ENCODE measurements at places on chromosomes 12 and 14.
A peak's percentile ranks its signal among the peaks of the same experiment; 100 is the strongest.

DNA sequence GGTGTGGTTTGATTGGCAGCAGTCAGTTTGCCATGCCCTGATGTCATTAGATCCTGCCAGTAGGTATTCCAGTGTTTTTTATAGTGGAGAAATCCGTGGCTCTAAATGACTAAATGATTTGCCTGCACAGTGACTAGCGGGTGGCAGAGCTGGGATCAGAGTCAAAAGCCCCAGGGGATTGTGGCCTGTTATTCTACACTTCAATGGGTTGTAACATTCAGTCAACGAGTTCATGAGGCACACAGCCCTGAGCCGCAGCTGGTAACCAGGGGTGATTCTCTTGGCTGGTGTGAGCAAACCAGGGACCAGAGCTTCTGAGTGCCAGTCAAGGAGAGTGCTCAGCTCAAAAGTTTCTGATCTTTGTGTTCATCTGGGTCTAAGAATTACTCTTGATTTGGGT, 1.8 kb downstream of the MYH6 start:
- no peak for DNase-seq

- no peak for DNase-seq
Measured at GRCh38 chr14:66143387-66144112, 342.6 kb upstream of the CCDC196 start.

- DNase-seq: no peak
Measured at GRCh38 chr14:103692159-103692558, 23.1 kb downstream of the XRCC3 start.

- peak; percentile 10 for DNase-seq
Measured at GRCh38 chr12:108730365-108731104, 783 bp downstream of the CORO1C start.

GRCh38 chr12:100266585-100266834, 369 bp downstream of the DEPDC4 start:
- DNase-seq: peak; percentile 90

DNA sequence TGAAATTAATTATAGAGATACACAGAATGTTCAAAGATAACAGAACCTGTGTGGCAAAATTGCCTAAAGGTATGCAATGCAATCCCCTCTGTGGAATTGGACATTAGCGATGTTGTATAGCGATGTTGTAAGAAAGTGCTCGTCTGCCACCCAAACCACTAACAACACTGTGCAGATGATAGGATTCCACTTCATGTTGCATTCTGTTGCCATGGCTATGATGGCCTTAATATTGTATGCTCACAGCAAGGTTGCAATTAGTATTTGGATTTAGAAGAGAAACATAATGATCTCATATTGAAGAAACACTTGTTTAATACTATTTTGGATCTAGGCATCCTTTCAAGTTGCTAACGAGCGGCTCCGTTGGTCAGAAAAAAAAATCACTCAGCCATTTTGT, 260.3 kb downstream of the BCAT1 start:
- DNase-seq: no peak

GRCh38 chr12:47188576-47189441, 109.0 kb upstream of the AMIGO2 start:
- no peak for DNase-seq

DNA sequence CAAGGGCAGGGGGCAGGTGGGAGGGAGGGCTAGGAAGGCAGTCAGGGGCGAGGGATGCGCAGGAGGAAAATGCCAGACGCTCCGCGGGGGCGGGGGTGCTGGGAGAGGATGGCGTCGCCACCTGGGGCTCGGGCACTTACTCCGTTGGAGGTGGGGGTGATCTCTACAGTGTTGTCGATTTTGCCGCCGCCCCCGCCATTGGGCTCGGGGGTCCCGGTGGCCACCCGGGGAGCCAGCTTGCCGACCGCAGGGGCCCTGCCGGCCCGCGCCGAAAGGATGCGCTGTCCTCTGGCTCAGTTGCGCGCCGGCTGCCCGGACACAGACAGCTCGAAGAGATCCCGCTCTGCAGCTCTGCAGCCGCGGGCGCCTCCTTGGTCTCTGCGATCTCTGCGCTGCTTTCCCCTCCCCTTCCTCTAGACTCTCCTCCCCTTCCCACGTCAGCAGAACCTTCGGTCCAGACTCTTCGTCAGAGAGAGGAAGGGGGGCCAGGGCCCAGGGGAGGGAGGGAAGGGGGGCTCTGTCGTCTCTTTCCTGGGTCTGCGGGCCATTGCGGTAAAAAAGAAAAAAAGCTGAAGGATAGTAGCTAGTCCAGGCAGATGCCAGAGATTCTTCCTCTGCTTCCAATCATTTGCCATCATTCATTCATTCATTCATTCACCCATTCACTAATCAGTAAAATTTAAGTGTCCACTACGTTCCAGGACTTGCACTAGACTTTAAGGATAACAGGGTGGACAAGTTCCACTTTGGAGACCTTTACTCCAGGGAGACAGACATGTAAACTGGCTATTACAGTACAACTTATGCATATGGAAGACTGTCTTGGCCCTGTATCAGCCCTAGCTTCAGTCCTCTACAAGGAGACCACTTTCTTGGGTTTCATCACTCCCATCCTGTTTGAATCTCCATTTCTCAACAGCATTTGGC, at the start of gene SLC22A17:
SLC22A17 (minus strand) TSS at position 382 of the 927 bp plus-strand sequence.
- peak; percentile 40 for DNase-seq

DNA sequence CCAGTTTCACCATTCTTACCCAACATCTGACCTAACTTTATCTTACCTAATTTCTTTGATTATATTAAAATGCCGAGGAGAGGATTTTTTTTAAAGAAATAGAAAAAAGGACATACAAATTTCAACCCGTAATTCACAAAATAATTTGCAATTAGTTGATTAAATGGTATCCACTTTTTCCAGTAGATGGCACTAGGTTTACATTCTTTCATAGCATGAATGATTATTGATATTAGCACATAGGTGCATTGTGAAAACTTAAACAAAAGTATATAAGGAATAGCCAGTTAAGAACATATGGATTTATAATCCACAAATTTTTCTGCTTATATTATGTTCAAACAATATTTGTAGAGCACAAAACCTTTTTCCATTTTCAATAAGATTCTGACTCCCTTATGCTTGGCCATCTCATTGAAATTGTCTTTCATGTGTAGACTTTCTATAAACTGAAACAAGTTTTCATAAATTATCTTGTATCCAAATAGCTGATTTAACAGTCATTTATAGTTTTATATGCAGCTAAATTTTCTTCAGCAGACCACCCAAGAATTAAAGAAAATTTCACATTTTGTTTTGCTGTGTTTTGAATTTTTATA, 35.3 kb downstream of the MSRB3 start:
- DNase-seq: no peak

DNA sequence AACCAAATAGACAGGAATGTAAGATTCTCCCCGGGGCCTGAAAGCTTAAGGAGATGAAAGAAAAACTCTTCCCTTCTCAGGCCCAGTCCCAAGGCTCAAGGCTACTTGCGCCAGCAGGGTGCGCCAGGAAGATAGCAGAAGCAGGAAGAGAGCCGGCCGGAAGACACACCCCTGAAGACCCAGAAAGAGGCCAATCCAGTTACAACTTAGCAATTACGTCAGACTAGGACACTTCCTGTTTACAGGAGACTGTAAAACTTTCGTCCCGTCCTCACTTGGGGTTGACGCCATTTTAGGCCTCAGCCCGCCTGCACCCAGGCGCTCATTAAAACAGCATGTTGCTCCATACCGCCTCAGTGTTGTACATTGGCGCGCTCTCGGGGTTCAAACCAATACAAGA, 9.4 kb downstream of the COX16 start:
- DNase-seq: no peak

Measured in effector CD4-positive, alpha-beta T cell (primary cell).